Mammary microvascular endothelial cell (primary cell): ENCODE measurements at places on chromosomes 12 and 14. TPM values are rescaled to one million over a fixed set of nuclear protein-coding genes. Genes with fewer than 3 reads are reported as not detected.

Gene TPPP2
- not detected in 2 replicates for total RNA-seq

Gene OSGEP
- total RNA-seq, result 44.6 and 61.5 TPM in 2 replicates

Gene TRMT5
- 8.5 and 10.7 TPM in 2 replicates for total RNA-seq

Gene MYO1A
- not detected in 2 replicates for total RNA-seq

Gene ALDH1L2
- total RNA-seq, result 3.7 and 9.3 TPM in 2 replicates

Gene OTX2
- not detected in 2 replicates for total RNA-seq

Gene LGR5
- not detected in 2 replicates for total RNA-seq

Gene FAM181A
- total RNA-seq, result not detected in 2 replicates
